ENCODE measurements at places on chromosomes 1 and 21.

DNA sequence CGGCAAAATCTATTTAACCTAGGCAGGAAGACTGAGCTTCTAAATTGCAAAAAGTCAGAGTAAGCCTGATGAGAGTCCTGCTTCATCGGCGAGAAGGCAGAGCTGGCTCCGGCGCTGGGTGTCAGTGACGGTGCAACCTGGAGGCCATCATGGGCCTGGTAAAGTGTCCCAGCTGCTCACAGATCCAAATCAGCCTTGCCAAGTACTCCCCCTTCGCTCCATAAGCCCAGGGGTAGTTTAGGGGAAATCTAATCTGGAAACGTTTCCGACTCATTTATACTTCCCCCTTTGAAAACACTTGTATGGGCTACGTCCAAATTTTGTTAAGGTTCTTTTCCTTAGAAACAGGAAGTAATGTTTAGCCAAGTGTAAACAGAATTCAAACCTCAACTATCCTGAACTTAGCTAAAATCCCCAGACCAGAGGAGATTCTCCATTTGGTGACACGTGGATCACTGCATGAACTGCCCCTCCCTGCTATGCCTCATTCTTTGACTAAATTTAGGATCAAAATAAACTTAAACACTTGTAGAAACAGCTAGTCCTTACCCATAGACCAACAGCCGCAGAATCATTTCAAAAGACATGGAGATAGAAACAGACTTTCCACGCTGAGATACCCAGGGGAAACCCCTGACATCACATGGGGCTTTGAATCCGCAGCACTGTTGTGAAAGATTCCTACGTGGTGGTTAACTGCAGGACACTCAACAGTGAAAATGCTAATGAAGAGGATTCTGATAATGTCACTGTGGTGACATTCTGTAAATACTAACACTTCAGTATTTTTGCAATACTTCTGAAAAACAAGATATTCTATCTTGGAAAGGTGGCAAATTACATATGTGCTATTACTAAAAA is 172.7 kb downstream of the TGFBR3 start:
- no peak for DNase-seq

DNA sequence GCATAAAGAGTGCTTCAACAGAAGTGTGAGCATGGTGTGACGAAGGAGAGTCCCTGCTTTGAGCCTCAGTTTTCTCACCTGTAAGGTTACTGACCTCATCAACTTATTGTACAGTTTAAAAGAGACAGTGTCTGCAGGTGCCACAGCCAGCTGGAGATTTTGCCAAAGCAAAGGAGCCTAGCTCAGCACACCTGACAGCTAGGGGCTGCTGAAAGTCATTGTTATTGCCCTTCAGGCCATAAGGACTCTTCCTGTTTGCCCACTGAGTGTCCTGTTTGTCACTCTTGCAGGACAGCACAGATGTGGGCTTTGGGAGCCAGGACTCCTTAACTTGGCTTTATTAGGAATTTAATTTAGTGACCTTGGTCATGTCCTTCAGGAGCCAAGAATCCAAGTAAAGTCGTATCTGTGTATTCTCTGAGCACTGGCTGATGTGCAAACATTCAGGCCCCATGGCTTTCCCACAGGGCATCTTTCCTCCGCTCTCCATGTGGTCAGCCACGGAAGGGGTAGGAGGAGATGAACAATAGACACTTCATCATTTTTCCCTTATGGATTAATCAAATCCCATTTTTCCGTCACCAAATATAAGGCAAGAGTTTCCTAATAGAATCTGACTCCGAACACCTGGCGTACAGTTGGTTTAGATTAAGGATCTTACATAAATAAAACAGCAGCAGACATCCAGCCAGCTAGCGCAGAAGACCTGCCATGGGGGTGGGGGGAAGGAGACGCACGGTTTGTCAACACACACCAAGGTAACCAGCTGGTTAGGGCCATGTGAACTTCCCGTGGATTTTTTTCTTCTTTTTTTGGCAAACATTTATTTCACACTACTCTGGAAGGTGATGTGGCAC is 43.1 kb upstream of the KANK4 start:
- DNase-seq = no peak

GRCh38 chr1:200659269-200659668 is 10.4 kb downstream of the DDX59 start:
- DNase-seq = peak; percentile 77

GRCh38 chr1:158810311-158810710 is 20.8 kb upstream of the MNDA start:
- no peak for DNase-seq

DNA sequence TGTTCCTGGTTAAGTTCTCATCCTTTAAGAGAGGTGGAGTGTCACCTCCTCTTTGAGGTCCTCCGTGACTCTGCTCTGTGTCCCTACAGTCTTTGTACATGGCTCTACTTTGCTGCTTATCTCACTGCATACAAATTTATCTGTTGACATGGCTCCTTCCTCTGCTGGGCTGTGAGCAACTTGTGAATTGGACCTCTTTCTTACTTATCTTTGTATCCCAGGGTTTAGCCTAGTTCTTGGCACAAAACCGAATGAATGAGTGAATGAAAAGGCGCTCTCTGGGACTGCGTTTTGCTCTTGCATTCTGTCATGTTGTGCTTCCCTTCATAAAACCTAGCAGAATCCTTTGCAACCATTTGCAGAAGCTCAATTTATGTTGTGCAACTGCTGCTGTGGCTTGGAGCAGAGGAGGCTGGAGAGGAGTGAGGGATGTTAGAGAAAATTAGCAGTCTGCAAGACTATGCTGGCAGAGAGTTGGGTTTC is 12.4 kb downstream of the SLC26A9 start:
- DNase-seq = no peak

- DNase-seq = no peak
Observed at GRCh38 chr1:109319114-109319513, 12.3 kb upstream of the MYBPHL start.

- DNase-seq = no peak
Observed at GRCh38 chr1:204340081-204340889, 19.4 kb downstream of the PLEKHA6 start.

GRCh38 chr1:200892546-200892945 is 2.2 kb upstream of the INAVA start:
- no peak for DNase-seq

- no peak for DNase-seq
Observed at GRCh38 chr1:243273506-243273905, 17.7 kb downstream of the SDCCAG8 start.

DNA sequence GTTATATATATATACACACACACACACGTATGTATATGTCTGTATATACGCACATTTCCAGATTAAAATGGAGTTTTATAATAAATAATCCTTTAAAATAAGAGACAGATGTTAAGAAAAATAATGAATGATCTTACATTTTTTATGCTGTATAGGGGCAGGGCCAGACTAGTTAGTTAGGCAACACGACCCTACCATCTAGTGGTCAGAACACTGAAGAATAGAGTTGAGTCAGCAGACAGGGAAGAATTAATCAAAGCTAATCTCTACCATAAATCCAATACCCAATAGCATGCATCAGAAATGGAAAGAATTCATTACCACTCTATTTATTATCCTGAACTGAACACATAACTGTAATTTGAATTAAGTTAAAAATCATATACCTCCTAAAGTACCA is 156.7 kb downstream of the BRINP3 start:
- peak; percentile 69 for DNase-seq

- peak; percentile 26 for DNase-seq
Observed at GRCh38 chr1:228669242-228669585, 66.1 kb upstream of the RHOU start.

DNA sequence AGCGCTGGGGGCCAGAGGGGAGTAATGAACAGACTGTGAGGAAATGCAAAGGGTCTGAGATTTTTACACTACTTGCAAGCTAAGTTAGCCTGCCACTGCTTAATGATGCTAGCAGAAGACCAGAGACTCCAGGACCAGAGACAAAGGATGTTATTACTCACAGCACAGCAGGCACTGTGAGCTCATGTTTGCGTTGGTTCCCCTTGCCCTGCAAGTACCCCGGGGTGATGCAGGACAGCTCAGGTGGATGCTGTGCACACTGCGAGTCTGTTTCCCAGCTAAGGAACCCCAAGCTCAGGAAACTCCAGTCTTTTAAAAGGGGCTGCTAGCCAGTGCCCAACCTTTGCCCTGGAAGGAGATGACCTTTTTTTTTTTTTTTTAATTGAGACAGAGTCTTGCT is 1.2 kb downstream of the FHAD1 start:
- no peak for DNase-seq

GRCh38 chr1:21397813-21398188 is 42.1 kb upstream of the NBPF3 start:
- DNase-seq = no peak

DNA sequence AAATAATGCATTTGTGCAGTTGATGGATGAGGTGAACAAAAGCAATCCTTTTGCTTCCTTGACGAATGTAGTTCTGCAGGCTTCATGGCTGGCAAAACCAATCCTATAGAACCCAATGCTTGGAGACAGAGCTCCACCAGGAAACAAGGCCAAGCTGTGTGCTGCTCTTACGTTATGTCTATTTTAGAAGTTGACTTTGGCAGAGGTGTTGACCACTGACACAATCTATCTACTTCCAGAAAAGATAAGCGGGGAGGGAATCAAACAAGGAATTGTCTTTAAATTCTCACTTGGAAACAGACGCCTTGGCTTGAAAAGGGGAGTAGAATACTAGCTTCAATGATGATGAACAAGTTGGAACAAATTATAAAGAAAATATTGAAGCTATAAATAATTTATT is 211.2 kb downstream of the SETD4 start:
- no peak for DNase-seq

GRCh38 chr1:171583591-171584201 is 38.3 kb upstream of the MYOCOS start:
- peak; percentile 15 for DNase-seq

GRCh38 chr1:229323885-229324553 is 18.8 kb downstream of the CCSAP start:
- no peak for DNase-seq
